ENCODE measurements at places on chromosomes 2 and 18.
A peak's percentile ranks its signal among the peaks of the same experiment; 100 is the strongest.

GRCh38 chr18:63067939-63068338 is 251.6 kb downstream of the BCL2 start:
- DNase-seq: no peak

DNA sequence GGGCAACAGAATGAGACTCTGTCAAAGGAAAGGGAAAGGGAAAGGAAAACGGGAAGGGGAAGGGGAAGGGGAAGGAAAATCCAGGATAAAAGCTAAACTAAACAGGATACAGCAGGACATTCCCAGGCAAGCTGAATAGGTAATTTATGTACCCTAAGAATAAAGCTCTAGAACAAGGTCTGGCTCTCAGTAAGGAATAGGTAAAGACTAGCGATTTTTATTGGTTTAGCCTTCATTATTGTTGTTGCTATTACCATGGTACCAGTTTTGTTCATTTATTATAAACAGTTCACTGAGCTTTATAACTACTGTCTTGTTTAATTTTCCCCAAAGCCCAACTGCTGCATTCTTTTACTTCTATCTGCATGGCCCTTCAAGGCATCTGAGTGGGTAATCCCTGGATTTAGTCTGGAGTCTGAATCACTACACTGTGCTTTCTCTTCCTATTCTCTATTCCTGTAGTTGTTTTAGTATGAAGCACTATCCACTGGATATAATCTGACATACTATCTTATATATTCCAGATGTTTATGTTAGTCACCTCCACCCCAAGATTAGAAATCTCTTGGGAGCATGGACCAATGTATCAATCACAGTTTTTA is 127.1 kb upstream of the TANK start:
- DNase-seq: no peak

GRCh38 chr18:8949206-8949605 is 153.3 kb upstream of the NDUFV2 start:
- no peak for DNase-seq

DNA sequence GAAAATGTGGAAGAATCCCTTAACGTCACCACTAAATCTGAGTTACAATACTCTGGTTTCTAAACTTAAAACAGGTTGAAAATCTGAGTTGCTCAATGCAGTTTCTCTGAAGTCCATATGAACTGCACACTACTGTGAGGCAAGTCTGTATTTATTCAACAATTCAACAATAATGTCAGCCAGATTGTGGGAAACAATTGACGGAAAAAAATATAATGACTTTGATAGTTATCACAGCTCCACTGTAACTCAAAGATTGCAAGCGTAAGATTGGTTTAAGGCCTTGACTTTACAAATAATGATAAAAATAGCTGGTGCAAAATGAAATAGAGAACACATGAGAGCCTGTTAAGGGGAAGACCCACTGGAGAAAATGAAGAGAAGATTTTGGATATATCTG is 219.4 kb upstream of the CCDC150 start:
- no peak for DNase-seq

DNA sequence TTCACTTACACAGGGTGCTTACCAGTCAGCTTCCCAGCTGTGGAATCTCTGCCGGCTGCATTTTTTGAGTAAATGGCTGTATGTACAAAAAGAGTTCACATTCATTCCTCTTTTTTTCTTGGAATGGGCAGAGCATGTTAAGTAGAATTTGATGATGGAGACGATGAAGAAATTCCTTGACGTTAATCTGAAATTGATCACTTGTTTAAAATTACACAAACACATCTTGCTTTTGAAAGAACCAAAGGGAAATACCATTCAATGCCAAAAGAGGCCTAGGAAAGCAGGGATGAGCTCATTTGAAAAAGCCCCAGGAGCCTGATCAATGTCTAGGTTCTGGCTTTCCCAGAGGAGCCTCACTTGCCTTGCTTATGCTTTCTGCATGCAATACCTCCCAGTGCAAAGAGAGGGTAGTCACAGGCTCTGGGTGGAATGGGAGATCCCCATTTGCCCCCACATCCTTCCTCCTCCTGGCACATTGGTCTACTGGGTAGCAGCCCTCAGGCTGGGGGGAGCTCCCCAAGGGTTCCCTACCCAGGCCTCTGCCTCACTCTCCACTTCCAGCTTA is 12.3 kb upstream of the SMAD7 start:
- DNase-seq: no peak

- DNase-seq: peak; percentile 46
These were observed at the start of gene ADRA2B for GRCh38 chr2:96116424-96116878. TSS of gene ADRA2B (minus strand) at chr2:96116571. CDS start at chr2:96116149, 422 bp downstream.

GRCh38 chr2:207468488-207468887 is 61.3 kb upstream of the CREB1 start:
- no peak for DNase-seq

GRCh38 chr2:117481608-117482007 is 332.9 kb upstream of the DDX18 start:
- no peak for DNase-seq

DNA sequence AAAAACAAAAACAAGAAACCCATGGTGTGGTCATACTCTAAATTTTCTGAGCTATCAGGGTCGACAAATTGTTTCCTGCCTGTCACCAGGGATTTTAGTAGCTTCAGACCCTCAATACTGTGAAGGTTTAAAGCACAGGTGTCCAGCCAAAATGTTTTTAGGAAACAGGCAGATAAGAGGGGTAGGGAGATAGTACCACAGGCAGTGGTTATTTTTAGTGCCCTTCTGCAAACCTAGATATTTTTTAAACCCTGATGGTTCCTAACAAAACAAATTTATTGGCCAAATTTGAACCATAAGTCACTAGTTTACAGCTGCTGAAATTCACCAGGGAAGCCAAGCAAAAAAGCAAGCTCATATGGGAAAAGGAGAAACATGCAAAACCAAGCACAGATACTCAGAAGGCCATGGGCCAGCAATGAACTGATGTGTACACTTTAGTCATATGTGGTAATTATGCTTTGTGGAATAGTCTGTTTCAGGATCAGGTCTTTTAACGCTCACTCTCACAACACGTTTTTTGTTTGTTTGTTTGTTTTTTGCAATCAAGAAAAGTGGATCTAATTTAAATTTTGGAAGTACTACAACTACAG is 156.8 kb upstream of the STK17B start:
- no peak for DNase-seq

Measured in activated naive CD4-positive, alpha-beta T cell (primary cell).